Fibroblast of skin of right quadriceps (primary cell): ENCODE measurements at places on chromosomes 7 and 10.

DNA sequence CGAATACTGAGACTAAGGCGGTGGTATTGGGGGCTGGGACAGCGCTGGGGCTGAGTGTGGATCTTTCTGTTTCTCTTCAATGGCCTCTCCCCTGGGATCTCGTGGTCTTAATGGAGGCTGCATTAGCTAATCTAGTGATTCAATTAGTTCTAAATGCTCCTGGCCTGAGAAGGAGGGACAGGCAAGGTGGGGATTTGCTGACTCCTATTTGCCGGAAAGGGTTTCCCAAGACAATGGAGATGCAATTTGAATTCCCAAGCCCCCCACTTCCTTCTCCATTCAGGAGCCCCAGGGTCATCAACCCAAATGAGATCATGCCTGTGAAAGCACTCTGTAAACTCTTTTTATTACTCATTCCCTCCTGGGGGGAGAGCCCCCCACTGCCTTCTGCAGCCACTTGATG lies 111.7 kb upstream of the PLXNA4 start:
- DNase-seq: no peak

DNA sequence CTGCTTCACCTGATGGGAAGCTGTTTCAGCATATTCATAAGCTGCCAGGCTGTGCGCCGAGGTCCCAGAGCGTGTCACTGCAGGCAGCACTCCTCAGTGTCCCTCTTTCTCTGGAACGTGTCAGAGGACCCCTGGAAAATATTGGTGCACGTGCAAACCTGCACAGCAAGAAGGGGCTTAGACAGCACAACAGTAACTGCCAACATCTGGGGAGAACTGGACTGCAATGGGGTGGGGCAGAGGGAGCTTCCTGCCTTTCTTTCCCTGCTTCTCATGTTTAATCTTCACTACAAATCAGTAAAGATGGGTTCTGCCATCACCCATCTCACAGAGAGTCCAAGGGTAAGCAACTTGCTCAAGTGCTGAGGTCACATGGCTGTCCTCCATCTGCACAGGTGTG lies 86.5 kb upstream of the GPR26 start:
- DNase-seq: no peak

GRCh38 chr10:83983578-83984255 lies 155.6 kb upstream of the GHITM start:
- no peak for DNase-seq

DNA sequence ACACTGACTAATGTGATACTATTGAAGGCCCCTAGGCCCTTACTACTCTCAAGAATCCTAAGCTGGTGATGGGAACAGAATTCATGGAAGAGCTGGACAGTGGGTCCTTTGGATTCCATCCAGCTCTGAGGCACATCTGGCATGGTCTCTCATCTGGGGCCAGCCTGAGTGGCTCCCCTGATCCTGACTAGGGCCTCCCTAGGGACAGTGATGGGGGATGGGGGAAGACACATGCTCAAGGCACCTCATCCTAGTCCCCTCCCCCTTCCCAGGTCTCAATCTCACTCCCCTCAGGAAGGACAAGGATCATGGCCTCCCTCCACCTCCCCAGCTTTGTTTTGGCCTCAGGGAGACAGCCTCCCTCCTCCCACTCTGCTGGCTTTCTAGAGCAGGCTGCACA lies 1.8 kb downstream of the KCNIP2 start:
- no peak for DNase-seq

DNA sequence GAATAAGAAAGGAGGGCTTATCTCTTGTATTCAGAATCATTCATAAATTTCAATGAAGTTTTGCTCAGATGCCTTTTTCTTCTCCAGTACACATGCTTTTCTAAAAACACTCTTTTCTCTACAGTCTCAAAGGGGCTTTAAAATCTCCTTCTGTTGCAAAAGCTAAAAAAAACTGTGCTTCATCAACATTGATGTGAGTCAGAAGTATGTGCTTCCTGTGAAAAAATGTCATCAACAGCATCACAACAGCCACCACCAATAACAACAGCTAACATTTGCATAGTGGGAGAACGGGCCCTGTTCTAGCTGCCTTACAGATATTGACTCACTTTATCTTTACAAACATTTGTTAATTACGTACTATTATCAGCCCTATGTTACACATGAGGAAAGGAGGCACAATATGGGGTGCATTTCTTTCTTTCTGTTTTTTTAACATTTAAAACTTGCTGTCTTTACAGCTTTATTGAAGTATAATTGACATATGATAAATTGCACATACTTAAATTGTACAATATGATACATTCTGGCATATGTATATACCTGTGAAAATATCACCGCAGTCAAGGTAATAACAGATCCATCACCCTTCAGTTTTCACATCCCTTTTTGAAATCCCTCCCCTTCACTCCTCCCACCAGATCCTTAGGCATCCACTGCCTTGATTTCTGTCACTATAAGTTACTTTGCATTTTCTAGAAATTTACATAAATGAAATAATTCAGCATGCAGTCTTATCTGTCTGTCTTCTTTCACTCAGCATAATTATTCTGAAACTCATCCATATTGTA lies 1605.4 kb upstream of the LRRTM3 start:
- peak; percentile 15 for DNase-seq
